ENCODE measurements at places on chromosomes 2 and 18.

DNA sequence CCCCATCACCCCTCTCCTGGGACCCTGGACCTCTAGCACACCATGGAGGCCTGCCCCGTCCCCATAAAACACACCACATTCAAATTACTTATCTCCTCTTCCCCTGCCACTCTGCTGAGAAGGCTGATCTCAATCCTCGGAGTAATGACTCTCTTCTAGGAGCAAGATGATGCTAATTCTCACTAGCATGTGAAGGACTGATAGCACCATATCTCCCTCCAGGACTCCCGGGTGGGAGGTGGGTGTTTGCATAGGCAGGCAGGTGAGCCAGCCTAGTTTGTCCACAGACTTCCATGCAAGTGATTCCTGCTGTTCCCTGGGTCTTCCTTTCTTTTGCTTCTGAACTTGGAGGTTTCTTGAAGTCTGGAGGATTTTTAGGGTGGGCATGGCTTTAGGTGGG lies 40.5 kb downstream of the HPCAL1 start:
- DNase-seq, result no peak

GRCh38 chr2:151668737-151669136 lies 65.5 kb downstream of the NEB start:
- no peak for DNase-seq

GRCh38 chr2:68878753-68879152 lies 7.6 kb upstream of the BMP10 start:
- DNase-seq, result no peak

- no peak for DNase-seq
These were observed 261.7 kb upstream of the SLC39A10 start for GRCh38 chr2:195395362-195395761.

GRCh38 chr2:216385478-216385877 lies 13.2 kb upstream of the MARCHF4 start:
- no peak for DNase-seq

- no peak for DNase-seq
These were observed 40.2 kb downstream of the CFAP221 start for GRCh38 chr2:119584469-119584868.

GRCh38 chr2:230693411-230693810 lies 19.2 kb upstream of the CAB39 start:
- DNase-seq, result no peak

DNA sequence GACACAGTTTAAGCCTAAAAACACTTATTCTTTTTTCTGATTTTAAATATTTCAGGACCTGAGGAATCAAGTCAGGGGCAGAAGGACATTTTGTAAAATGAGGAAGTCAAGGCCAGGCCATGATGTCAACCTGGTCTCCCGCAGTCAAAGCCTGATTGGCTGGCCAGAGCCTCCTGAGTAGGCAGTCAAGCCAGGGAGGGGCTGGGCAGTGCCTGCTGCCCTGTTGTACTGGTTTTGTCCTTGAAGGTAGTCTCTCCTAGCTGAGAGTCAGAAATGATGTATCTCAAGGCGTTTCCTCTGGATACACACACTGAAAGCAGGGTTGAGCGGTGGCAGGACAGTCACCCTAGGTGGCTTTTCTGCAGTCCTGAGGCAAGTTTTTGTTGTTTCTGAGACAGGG lies 19.8 kb downstream of the CCT7 start:
- no peak for DNase-seq

DNA sequence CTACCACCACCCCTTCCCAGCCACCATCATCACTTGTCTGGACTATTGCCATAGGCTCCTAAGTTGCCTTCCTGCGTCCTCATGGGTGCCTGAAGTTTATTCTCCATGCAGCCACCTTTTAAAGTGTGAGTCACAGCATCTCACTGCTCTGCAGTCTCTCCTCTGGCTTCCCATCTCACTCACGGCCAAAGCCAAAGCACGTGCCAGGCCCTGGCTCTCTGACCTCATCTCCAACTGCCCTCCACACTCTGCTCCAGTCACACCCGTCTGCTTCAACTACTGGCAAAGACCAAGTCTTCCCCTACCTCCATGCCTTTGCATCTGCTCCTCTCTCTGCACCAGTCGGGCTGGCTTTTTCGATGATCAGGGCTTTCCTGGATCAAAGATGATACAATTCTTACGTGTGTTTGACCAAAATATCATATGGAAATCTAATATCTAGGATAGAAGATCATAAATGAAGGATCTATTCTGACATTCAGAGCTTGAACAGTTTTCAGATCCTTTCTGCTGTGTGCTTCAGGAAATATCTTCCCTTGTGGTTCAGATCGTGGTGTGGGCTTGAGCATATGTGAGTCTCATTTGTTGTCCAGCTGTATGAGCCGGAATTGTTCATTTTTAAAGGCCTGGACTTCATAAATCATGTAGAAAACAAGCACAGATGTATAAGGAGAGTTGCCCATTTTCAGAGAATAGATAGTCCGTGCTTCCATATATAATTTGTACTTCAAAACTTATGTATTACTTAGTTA lies 175.6 kb downstream of the PRKCE start:
- DNase-seq, result no peak

- DNase-seq, result no peak
These were observed 611 bp downstream of the NOL10 start for GRCh38 chr2:10688921-10689807.

- no peak for DNase-seq
These were observed 533 bp downstream of the HPCAL1 start for GRCh38 chr2:10303181-10303693.

DNA sequence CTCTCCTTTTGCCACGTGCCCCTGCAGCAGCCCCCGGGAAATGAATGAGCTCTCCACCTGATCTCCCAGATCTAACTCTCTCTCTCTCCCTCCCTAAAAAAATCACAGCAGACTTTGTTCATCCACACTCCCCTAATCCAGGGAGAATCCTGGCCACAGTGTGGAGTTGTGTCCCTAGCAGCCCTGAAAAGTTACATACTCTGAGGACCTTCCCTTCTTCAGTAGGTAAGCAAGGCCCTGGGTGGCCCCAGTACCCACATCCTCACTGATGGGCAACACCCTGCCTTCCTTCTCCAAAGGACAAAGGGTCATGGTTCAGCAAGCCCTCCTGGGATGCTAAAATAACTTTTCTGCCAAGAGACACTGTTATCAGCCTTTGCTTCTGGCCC lies 76.9 kb upstream of the GLI2 start:
- DNase-seq, result no peak

DNA sequence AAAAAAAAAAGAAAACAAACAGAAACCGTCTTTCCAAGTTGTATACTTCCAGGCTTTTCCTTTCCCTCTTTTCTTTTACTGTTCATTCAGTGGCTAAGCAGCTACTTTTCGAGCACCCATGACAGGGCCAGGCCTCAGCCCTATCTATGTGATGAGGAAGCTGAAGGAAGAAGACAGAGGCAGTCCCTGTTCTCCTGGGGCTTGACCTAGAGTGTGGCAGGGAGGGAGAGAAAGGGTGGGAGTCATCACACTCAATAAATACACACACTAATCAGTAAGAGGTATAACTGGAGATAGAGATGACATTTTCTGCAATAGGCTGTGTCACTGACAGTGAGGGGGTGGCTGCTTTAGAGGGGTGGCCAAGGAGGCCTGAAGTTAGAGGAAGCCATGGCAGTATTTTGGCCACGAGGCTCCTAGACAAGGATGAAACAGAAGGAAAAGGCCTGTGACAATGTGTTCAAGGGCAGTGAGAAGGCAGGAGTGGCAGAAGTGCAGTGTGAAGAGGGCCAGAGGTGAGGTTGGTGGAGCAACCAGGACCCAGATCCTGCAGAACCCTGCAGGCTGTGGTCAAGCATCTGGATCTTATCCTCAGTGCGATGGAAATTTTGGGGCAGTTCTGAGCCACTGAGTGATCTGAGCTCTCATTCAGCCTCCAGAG lies 131.8 kb upstream of the TTC39C start:
- DNase-seq, result no peak

DNA sequence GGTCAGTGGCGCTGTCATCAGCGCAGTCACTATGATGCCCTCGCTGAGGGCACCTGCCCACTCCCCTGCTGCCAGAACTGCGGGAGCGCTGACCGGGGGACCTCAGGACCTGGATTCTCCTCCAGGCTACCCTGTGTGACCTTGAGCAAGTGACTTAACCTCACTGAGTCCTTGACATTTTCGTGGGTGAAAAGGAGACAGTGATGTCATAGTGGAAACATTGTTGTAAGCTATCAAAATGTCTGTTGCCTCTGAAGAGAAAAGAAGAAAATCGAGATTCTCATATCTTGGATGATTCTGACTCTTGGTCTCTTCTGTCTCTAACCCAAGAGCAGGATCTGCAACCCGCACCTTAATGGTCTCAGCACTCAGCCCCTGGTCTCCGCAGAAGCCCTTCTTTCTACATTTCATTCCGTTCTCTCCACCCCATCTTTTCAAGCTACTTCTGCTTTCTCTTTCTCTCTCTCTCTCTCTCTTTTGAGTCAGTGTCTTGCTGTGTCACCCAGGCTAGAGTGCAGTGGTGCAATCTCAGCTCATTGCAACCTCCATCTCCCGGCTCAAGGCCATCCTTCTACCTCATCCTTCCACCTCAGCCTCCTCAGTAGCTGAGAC lies 978 bp upstream of the TUBA4A start:
- DNase-seq, result no peak

- DNase-seq, result no peak
These were observed 1.9 kb downstream of the BIN1 start for GRCh38 chr2:127104881-127105655.

GRCh38 chr18:58455314-58456188 lies 173.3 kb downstream of the ALPK2 start:
- DNase-seq, result no peak

DNA sequence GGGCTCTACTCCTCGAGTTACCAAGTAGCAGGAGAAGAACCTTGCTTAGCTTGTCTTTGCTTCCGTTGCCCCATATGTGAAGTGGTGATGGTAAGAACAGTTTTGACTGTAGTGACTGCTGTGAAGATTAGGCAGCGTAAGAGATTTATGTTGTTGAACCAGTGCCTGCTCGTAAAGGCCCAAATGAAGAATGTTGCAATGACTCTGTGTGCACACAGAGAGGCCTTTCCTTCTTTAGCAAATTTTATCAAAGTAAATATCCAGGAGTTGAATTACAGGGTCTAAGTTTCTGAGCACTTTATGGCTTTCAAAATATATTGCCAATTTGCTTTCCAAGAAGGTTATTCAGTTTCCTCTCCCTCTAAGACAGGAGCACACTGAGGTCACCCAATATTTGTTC lies 14.5 kb downstream of the NTSR2 start:
- no peak for DNase-seq

DNA sequence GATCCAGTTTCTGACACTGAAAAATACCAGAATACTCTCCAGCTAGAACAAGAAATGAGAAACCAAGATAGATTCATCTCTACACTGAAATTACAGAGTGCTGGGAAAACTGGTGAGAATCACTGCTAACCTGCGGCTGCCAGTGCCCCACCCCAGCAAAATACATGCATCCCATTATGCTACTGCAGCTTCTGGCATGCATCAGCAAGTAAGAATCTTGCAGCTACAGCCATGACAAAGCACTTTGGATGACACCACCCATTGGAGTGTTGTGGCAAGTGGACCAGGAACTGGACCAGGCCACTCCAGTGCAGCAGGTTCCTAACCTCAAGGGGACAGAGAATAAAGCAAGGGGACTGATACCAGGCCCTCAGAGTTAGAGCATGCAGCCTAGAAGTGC lies 378.8 kb upstream of the ETAA1 start:
- no peak for DNase-seq

DNA sequence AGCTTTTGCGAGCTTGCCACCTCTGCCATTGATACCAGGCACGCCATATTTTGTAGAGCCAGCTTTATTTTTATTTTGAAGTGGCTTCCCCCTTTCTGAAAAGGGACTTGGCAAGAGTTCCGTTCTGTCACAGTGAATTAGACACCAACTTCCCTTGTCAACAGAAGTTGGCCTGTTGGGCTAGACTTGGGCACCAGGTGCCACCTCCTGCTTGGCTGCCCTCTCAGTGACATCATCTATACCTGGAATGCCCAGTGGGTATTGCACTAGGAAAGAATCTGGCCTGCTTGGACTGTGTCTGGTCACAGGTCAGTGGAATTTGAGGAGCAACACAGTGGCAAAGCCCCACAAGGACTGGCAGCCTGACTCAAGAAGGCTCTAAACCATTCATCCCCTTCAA lies 101.0 kb downstream of the BCL2L11 start:
- DNase-seq, result no peak
